CD8-positive, alpha-beta memory T cell (primary cell): ENCODE measurements at places on chromosomes 6 and 20. TPM values are rescaled to one million over a fixed set of nuclear protein-coding genes. Genes with fewer than 3 reads are reported as not detected.

Gene CCM2L
- total RNA-seq: not detected

Gene CDSN
- not detected for total RNA-seq

Gene ENPP3
- total RNA-seq: 1.2 TPM

Gene LPA
- not detected for total RNA-seq

Gene SRSF3
- total RNA-seq: 572 TPM

Gene C20orf141
- total RNA-seq: not detected

Gene DEFB124
- not detected for total RNA-seq

Gene GJA10
- total RNA-seq: not detected
